Activated naive CD4-positive, alpha-beta T cell (primary cell): ENCODE measurements at places on chromosomes 4 and X.

GRCh38 chr4:12203945-12204344 is 775.3 kb upstream of the HS3ST1 start:
- DNase-seq: no peak

GRCh38 chr4:24688453-24688852 is 104.1 kb upstream of the DHX15 start:
- no peak for DNase-seq

- no peak for DNase-seq
These were observed 55.1 kb upstream of the INPP4B start for GRCh38 chr4:142901166-142901662.

DNA sequence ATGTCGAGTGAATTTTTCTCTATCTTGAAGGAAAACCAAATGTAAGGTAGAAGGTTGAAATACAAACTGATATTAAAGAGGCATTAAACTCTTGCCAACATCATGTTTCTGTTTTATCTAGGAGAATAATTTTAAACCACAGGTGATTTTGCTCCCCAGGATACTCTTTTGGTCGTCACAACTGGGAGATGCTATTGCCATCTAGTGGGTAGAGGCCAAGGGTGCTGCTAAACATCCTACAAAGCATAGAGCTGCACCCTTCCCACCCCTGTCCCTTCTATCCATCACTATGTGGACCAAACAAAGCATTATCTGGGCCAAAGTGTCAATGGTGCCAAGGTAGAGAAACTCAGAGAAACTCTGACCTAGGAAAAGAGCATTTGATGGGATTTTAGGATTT is 154.6 kb upstream of the MAGEB2 start:
- no peak for DNase-seq

DNA sequence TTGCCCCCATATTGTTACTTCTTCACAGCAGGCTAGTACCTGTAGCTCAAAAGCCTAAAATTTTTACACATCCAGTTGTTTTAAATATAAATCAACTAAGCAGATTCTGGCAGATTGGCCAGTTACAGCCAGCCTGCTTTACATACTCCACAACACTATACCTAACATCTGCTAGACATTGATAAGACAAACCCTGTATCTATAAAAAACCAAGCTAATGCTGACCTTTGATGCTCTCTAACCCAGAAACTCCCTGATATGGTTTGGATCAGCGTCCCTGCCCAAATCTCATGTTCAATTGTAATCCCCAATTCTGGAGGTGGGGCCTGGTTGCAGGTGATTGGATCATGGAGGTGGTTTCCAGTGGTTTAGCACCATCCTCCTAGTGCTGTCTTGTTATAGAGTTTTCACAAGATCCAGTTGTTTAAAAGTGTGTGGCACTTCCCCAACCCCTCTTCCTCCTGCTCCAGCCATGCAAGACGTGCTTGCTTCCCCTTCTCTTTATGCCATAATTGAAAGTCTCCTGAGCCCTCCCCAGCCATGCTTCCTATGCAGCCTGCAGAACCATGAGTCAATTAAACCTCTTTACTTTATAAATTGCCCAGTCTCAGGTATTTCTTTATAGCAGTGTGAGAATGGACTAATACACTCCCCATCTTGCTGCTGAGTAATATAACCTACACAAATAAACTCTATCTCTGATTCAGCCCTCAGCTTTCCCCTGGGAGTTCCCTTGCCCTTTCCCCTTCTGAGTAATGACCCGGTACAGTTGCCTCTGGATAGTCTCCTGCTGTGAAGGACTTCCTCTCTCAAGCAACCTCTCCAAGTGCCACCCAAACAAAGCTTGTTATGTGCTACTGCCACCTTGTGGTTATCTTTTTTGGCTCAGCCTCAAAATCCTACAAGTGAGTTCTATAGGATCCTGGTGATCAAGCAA is 39.6 kb downstream of the ZCCHC13 start:
- no peak for DNase-seq

DNA sequence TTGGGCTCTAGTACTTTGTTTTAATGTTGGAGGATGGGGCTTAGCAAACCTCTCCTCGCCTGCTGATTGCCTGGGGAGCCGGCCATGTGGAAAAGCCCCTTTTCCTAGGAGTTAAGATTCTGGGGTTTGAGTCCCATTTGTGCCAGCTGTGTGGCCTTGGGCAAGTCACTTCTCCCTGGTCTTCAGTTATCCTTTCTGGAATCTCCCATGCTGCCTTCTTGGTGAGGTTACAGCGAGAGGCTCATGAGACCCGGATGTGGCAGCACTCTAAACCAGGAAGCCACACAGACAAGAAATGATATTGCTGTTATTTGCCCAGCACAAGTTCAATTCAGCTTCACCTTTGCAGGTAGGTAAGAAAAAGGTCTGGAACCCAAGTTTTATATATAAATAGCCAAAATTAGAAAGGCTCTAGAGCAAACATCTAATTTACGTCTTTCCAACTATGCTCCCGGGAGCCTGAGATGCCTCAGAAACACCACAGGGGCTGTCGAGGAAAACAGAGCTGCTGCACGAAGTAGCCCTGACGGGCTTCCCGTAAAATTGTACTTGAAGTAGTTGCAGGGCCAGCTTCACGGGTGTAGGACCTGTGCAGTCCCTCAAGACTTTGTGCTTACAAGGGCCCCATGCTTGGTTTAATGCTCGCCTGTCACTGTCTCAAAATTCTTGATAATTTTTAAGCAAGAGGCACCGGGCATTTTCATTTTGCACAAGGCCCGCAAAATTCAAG is 8.3 kb upstream of the SASH3 start:
- DNase-seq: no peak

GRCh38 chr4:75844151-75844662 is 58.0 kb downstream of the PPEF2 start:
- DNase-seq: no peak

- DNase-seq: no peak
These were observed 73.1 kb upstream of the FMR1 start for GRCh38 chrX:147838465-147839131.

DNA sequence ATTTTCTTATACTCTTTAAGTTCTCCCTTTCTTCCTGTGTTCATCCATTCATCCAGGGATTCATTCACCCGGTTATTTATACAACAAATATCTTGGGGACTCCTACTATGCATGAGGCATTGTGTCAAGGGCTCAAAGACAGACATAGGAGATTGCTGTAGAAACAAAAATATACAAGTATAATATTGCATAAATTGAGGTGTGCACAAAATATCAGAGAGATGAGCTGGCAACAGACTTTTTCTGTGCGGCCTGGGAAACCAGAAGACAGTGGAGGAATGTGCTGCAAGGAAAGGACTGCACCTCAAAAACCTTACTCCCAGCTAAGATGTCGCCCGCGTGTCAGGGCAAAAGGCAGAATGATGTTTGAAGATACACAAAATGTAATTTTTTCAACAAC is 9.6 kb downstream of the OTOP1 start:
- no peak for DNase-seq

DNA sequence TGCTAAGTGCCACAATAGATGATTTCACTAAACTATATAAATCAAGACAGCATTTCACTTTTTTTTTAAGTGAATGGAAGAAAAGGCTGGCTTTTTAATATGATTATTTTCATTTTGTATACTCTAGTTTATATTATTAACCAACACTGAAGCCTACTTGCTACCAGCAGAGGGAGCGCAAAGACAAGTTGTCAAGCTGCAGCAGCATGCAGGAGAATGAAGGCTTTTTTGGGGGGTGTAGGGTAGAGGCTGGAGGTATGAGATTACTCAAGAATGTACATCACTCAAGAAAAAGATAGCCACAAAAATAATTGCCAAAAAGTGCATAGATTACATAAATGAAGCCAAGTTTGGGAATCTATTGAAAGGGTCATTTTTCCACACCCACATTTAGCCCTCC is 519.5 kb downstream of the FGF13 start:
- DNase-seq: no peak

- DNase-seq: no peak
These were observed 275.1 kb downstream of the GPM6A start for GRCh38 chr4:175536852-175537453.

DNA sequence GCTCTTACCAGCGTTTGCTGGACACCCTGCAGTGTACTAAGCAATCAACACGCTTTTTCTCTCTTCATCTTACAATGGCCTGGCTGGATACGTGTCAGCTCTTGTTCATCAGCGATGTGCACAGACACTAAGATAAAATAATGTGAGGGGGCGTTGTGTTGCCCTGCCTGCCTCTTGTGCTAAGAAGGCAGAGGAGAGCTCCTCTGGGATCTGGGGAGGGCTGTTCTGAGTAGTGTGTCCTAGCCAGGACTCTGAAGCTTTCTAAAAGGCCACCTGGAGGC is 49.7 kb downstream of the NELFA start:
- DNase-seq: no peak

- DNase-seq: no peak
These were observed 133.5 kb downstream of the FRAS1 start for GRCh38 chr4:78190595-78190994.

- DNase-seq: no peak
These were observed 1685.9 kb upstream of the TENM3 start for GRCh38 chr4:180557348-180557747.

DNA sequence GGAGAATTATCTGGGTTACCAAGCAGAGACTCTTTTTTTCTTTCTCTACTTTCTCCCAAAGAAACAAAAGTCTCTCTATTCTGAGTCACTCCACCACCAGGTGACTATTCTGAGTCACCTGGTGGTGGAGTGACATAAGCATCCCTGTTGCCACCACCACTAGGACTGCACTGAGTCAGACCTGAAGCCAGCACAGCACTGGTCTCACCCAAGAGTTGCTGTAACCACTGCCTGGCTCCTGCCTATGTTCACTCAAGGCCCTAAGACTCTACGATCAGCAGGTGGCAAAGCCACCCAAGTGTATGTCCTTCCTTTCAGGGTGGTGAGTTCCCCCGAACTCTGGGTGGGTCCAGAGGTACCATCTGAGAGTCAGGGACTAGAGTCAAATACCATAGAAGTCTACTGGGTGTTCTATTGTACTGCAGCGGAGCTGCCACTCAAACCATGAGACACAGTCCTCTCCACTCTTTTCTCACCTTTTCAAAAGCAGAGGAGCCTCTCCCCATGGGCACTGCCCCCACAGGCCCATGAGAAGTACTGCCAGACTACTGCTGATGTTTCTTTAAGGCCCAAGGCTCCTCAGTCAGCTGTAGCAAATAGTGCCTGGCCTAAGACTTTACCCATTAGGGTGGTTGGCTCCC is 209.6 kb upstream of the IRS4 start:
- DNase-seq: no peak

DNA sequence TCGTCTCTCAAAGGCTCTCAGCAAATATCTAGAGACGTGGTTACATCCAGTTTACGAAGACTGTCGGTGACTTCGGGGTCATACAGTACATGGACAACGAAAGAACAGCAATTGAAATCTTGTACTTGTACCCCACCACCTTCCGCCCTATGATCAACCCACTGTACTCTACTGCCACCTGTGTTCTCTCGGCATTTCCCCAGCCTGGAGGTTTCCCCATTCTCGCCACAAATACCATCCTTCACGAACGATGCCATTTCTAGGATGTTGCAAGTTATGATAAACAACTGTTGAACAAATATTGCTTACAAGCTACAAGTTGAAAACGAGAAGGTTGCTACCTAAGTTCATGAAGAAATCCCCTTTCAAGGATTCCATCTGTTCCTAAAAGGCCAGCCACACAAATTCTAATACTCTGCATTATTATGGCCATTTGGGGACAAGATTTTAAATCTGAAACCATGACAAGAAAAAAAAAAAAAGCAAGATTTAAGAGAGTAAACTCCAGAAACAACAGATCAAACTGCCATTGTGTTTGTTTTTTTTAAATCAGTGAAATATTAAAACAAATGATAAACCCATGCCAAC is 1.6 kb downstream of the APBB2 start:
- no peak for DNase-seq

GRCh38 chrX:109886122-109886761 is 116.7 kb upstream of the TMEM164 start:
- DNase-seq: no peak

- no peak for DNase-seq
These were observed 30.8 kb upstream of the AFAP1 start for GRCh38 chr4:7970361-7970946.

DNA sequence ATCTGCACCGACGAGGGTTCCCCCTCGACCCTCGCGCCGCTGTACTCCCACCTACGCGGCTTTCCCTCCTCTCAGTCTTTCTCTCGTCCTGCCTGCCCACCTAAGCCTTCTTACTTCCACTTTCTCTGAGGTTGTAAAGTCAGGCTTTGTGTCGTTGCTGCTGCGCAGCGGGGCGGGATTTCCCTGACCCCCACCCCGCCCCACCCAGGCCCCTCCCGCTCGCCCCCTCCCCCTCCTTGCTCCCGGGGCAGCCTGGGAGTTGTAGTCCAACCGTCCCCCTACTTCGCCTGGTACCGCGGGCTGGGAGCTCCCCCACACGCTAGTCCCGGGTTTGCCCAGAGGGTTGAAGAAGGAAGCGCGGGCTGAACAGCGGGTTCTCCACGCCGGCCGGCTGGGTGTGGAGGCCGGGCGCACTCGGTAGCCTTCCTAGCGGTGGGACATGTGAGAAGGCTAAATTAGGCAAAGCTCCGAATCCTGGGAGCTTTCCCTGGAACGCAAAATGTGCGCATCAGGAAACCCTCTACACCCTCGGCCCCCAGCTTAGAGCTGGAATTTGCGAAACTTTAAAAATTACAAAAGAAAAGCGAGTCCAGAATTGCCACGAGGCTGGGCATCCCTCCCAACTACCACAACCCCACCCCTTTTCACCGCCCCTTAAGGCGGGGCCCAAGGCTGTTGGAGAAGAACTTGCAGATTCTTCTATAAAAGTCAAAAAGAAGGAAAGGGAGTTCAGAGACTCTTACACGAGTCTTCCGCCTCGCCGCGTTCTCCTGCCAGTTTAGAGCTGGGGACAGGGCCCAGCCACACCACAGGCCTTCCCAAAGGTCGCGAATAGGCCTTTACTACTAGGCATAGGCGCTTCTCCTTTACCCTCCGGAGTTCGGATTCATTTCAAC is at the start of gene ATP11C:
TSS of gene ATP11C (minus strand) at position 153 of the 896 bp plus-strand sequence. CDS start 1,011 bp downstream, outside the sequence.
- peak; percentile 51 for DNase-seq

DNA sequence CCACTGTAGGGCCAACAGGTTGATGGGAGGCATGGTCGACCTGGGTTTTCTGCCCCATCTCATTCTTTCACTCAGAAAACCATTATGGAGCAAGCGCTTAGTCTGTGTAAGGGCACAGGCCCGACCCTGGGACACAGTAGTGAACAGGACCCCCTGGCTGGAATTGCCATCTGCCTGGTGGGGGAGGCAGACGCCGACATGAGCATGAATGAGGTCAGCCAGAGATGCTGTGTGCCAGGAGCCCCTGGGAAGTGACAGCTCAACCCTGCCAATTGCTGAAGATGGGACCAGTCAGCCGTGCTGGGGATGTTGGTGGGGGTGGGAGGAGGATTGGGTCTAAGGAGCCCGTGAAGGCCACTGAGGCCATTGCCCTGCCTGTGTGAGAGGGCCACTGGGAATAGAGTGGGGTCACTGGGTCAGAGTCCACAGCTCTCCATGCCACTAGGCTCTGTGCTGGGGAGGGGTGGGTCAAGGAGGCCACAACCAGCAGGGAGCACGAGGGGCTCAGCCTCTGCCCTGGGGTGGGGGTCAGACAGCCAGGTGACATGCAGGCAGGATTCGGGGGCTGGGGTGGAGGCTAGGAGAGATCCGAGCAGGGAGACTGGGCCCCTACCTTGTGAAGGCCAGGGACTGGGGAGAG is 31.0 kb downstream of the ZNF185 start:
- DNase-seq: no peak
